LHCN-M2 (cell line): ENCODE measurements at places on chromosomes 3 and 15. TPM values are rescaled to one million over a fixed set of nuclear protein-coding genes. Genes with fewer than 3 reads are reported as not detected.
A peak's percentile ranks its signal among the peaks of the same experiment; 100 is the strongest.

The TM4SF18 gene
- 3.0 and 5.2 TPM in 2 replicates for total RNA-seq

The IP6K1 gene
- total RNA-seq, result 22.1 and 26.6 TPM in 2 replicates

The DET1 gene
- 4.9 and 5.2 TPM in 2 replicates for total RNA-seq

The SERPINI2 gene
- total RNA-seq, result not detected in 2 replicates

The GOLGA6B gene
- total RNA-seq, result not detected in 2 replicates

The EPHB3 gene
- total RNA-seq, result 2.5 and 4.2 TPM in 2 replicates

The VEPH1 gene
- total RNA-seq, result 49.0 and 49.6 TPM in 2 replicates

- DNase-seq, result no peak
These were observed 4.0 kb upstream of the IL17RD start for GRCh38 chr3:57169108-57169507.

- no peak for DNase-seq
These were observed 33.3 kb downstream of the MAPK6 start for GRCh38 chr15:52052066-52052935.

- no peak for DNase-seq
These were observed 37.9 kb downstream of the ADIPOQ start for GRCh38 chr3:186880406-186880805.

- peak; percentile 31 for DNase-seq
These were observed 26.9 kb upstream of the THRB start for GRCh38 chr3:24521420-24522145.

- DNase-seq, result no peak
These were observed 197.6 kb upstream of the CFAP20DC start for GRCh38 chr3:59247402-59247841.

DNA sequence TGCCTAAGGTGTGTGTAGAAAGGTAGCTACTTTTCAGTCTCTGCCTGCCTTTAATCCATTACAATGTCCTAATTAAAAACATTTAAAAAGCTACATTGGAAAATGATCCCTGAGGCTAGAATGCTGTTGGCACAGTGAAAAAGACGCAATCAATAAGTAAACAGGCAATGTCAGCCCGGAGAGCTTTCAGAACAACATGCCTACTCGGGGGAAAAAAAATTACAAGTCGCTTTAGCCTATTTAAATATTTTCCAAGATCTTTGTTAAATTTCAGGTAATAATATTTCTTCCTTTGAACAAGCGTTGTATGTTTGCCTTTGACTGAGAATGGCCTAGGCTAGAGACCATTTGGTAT, 46.6 kb upstream of the CD47 start:
- DNase-seq, result no peak

DNA sequence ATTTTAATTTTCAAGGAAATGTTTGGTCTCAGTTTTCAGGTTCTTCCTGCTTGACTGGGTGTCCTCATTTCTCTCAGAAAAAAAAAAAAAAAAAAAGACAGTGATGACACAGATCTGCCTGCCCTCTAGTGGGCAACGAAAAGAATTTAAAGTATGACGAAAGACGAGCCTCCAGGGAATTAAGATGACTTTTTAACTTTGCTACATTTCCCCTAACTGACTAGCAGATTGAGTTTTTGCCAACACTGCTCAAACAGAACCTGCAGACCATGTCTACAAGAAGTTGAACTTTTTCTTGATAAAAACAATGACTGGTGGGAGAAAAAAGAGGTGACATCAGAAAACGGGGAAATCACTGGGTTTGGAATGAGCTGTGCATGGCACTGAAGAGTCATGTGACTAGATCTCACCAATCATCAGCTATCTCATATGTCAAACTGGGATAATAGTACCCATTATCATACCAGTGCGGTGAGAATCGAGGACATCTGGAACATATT, 40.8 kb downstream of the EOMES start:
- DNase-seq, result peak; percentile 87

DNA sequence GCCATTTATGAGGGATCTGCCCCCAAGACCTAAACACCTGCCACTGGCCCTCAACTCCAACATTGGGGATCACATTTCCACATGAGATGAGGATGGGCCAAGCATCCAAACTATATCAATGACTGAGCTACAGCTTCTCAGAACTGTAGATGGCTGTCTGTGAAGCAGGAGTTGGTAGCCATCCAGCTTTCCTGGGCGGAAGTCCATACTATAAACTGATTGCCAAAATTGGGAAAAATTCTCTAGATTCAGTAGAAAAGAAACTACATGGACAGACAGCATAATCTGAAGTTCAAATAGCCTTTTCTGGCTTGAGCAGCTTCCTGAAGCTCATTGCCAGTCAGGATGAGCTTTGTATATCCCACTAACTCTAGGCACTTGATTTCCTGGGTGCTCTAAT, 214.7 kb upstream of the ZBTB20 start:
- DNase-seq, result no peak

GRCh38 chr3:194582196-194582905, 50.9 kb downstream of the TMEM44 start:
- DNase-seq, result no peak

- DNase-seq, result peak; percentile 44
These were observed 29.1 kb upstream of the VIPR1 start for GRCh38 chr3:42473083-42473932.

- no peak for DNase-seq
These were observed 70.7 kb downstream of the IQSEC1 start for GRCh38 chr3:13002398-13003124.

DNA sequence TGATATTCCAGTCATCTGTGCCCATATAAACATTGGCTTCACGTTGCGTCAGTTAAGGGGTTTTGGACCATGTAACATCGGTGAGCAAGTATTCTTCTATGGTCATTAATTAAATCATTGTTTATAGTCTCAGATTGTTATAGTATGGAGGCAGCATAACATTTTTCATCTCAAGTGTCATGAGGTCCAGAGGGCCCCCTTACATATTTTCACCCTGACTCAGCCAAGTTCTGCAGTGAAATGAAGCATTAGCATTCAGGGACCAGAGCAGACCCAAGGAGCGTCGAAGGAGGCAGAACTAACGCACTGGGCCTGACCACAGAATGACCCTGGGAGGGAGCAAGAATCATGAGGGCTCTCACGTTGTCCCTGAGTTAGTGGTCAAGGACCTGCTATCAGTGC, 171.5 kb downstream of the LRTM1 start:
- DNase-seq, result no peak

DNA sequence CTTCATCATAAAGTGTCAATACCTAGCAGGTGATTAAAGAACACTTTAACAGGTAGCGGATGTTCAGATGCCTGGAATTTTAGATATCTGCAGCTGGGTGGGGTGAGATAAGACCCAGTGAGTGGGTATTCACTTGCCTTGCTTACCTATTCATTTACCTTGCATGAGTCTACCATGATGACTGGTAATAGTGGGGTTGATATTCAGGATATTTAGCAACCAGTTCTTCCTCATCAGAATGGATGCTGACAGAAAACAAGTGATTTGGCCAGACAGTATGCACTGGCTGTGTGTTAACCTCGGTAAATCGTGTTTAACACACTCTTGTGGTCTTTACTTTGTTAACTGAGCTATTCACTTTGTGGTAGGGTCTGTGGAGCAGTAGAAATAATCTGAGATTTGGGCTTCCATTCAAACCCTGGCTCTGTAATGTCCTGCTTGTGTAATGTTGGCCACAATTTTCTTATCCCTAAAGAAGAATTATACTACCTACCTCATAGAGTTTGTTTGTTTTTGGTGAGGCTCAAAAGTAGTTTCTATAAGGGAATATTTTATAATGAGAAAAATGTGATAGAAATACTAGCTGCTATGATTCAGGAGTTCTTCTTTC, 391.9 kb upstream of the TBL1XR1 start:
- no peak for DNase-seq

DNA sequence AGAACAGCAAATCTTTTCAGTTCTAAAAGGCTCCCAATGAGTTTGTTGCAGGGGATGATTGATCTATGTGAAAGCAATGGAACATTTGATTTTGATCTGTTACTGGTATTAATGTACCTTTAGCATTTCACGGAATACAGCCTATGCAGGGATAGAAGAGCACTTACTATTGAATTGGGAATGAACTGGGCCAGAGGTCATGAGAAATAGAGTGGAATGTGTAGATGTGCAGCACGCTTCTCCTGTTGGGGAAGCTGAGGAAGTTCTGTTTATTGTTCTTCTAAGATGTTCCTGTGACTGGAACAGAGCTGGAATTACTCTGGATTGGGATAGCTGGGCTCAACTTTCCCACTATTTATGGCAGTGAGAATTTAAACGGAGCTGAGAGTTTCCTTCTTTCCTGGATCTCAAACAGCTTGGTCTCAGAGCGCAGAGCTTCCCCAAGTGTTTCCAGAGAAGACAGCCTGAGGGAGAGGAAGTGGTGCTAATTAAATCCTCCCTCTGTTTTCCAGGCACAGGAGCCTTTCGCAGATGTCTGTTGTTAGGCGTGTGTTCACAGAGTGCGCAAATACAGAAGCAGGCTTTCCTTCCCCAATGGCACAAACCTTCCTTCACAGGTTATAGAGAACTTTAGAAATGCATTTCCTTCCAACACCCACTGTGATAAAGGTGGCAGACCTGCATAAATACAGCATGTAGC, 32.5 kb downstream of the TPRG1 start:
- DNase-seq, result no peak

DNA sequence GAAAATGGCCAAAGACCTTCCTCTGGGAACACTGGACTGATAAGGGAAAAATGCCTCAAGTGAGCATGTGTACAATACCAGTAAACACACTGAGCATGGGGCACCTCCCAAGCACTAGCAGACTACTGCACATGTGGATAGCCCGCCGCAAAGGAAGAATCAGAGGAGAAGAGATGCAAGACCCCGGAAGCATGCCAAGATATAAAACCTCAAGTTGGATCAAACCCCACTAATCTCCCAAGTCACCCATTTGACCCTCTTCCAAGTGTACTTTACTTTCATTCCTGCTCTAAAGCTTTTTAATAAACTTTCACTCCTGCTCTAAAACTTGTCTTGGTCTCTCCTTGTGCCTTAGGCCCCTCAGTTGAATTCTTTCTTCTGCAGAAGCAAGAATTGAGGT, 121.1 kb upstream of the PLAAT1 start:
- no peak for DNase-seq

- DNase-seq, result no peak
These were observed 216.1 kb downstream of the SLCO3A1 start for GRCh38 chr15:92069308-92070250.

DNA sequence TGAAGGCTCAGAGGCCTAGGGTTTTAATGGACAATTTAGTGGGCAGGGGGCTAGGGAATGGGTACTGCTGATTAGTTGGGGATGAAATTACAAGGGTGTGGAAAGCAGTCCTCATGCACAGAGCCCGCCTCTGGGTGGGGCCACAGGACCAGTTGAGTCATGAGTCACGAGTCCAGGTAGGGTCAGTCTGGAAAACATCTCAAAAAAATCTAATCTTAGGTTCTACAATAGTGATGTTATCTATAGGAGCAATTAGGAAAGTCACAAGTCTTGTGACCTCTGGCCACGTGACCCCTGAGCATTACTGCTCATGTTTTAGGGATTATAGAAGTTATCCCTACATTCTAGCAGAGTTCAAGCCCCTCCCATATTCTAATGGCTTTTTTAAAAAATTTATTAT, 18.6 kb upstream of the IREB2 start:
- DNase-seq, result no peak

DNA sequence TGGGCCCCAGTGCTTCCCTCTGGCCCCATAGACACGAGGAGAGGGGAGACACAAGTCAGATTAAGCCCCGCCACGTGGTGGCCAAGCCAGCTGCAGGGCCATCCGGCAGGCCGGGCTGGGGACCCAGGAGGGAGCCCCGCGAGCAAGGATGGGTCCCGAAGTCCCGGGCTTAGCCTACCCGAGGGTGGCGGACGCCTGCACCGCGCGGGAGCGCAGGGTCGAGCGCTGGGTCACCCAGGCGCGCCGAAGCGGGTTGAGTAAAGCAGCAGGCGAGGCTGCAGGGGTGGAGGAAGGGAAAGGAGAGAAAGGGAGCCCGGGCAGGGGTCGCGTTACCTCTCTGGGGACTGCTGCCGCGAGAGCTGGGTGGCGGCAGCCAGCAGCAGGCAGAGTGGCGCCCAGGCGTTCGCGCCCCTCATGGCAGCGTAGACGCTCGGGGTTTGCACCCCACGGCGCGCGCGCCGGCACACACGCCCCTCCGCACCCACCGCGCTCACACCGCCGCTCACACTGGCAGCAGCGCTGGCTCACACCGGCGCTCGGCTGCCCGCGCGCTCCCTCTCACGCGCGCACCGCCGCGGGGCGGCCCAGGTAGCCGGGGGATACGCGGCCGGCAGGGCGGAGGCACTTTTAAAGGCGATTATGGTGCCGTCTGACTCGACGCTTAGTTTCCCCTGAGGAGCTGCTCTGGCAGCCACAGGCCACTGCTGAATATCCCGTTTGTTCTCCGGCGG, at the start of gene PCOLCE2:
Gene PCOLCE2 (minus strand): TSS at position 603 of the 731 bp plus-strand sequence. CDS start 187 bp downstream, at position 416.
- DNase-seq, result peak; percentile 16
